Fibroblast of lung (primary cell): ENCODE measurements at places on chromosomes 7 and 10. TPM values are rescaled to one million over a fixed set of nuclear protein-coding genes. Genes with fewer than 3 reads are reported as not detected.
A peak's percentile ranks its signal among the peaks of the same experiment; 100 is the strongest.

NME8 gene
- not detected in 2 replicates for total RNA-seq

SPDYE18 gene
- total RNA-seq = 0.50 and 0.51 TPM in 2 replicates

LBX1 gene
- total RNA-seq = under 0.01 TPM in 2 replicates

ANXA8 gene
- 0.26 TPM in 1 of 2 replicates, not detected in the other for total RNA-seq

DNA sequence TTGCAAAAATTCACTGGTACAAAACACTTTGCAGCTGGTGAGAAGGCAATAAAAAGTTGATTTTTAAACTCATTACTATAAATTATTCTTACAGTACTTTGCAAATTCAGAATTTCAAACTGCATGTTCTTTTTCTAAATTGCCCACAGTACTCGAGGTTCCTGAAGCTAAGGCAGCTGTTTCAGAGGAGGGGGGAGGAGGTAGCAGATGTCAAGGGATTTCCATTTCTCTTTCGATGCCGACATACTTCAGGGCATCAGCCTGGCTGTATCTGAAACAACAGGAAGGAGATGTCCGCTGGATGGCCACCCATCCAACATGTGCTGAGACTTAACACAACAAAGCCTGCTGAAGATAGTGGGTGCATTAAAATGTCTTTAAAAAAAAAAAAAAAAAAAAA is 76.7 kb downstream of the EZH2 start:
- H3K4me1 ChIP-seq = no peaks in the 10 kb centered on the region
- no peak overlapping the region for H3K4me3 ChIP-seq
- H3K27ac ChIP-seq = no peak overlapping the region
- peaks cover 9% of the 10 kb centered on the region for H3K36me3 ChIP-seq

DNA sequence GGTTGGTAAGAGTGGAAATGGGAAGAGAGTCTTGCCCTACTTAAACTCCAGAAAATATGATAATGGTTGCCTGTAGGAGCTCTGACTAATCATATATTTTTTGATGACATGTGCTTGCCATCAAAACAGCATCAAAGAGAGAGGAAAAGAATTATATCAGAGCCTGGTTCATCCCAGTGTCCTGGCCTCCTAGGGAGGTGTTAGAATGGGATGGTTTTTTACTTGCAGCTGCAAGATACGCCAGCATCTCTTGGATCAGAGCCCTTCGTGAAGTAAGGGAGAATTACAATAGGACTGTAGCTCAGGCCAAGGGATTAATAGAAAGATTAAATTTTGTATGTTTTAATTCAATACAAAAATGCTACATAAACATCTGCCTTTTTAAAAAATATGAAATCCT is 177.6 kb upstream of the HDAC9 start:
- H3K27ac ChIP-seq = no peak overlapping the region
- H3K27me3 ChIP-seq = no peaks in the 10 kb centered on the region
- no peak overlapping the region for H3K4me3 ChIP-seq
- no peaks in the 10 kb centered on the region for H3K4me1 ChIP-seq
- no peak for DNase-seq

DNA sequence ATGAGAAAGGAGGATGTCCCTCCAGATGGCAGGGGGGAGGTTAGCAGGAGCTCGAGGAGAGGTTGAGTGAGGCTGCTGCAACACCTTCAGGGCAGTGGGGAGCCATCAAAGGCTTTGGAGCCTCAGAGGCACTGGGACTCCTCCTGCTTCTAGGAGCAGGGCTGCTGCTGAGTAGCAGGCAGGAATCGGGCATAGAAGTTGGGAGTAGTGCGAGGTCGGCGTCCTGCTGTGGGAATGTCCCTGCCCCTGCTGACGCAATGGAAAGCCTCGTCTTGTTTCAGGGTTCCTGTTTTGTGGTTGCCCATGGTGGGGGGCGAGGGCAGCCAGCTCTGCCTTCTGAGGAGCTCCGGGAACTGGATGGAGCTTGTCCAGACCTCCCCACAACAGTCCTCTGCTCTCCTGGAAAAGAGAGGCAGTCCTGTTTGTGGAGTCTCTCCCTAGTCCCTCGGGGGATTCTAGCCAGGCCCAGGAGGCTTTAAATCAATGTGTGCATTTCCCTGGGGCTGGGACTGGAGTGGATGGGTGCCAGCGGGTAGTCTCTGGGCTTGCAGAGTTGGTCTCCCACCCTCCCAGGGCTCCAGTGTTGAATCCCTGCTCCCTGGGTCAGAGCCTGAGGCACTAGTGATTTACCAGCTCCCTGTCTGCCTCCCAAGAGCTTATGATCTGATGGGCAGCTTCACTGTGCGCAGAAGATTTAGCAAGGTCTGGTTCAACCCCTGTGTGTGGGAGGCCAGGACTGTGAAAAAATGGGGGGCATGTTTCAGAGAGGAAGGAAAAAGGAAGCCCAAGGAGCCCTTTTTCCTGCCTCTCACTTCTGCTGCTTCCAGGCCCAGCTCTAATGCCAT is 98.7 kb upstream of the PPIF start:
- H3K27me3 ChIP-seq = no peaks in the 10 kb centered on the region
- H3K36me3 ChIP-seq = peaks cover 6% of the 10 kb centered on the region
- DNase-seq = no peak
- peaks cover 25% of the 10 kb centered on the region for H3K4me1 ChIP-seq
- no peak overlapping the region for H3K4me3 ChIP-seq

- H3K27ac ChIP-seq = no peak overlapping the region
- DNase-seq = peak; percentile 15
- no peaks in the 10 kb centered on the region for H3K4me1 ChIP-seq
- no peaks in the 10 kb centered on the region for H3K36me3 ChIP-seq
These were observed 50.9 kb downstream of the ANKMY2 start for GRCh38 chr7:16594676-16595075.

- no peak overlapping the region for H3K4me3 ChIP-seq
- H3K27me3 ChIP-seq = no peaks in the 10 kb centered on the region
- no peaks in the 10 kb centered on the region for H3K36me3 ChIP-seq
- peaks cover under 1% of the 10 kb centered on the region for H3K4me1 ChIP-seq
- no peak for DNase-seq
These were observed 384.6 kb downstream of the ARL4A start for GRCh38 chr7:13072014-13072413.

DNA sequence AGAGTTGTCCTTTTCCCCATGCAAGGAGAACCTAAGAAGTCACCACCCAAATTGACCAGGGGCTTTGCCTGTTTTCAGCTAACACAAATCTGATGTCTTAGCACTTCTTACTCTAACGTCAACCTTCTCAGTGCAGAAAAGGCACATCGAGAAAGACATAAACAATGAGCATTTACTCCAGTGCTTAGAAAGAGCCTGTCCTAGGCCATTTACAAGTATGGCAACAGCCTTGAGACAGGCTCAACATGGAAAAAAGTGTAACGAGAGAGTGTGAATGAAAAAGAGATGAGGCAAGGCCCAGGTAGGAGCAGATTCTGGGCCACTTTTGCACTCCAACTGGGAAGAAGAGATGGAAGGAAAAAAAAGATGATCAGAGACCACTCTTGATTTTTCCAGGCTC is 54.4 kb downstream of the CPED1 start:
- H3K27me3 ChIP-seq = no peaks in the 10 kb centered on the region
- H3K27ac ChIP-seq = no peak overlapping the region
- H3K36me3 ChIP-seq = no peaks in the 10 kb centered on the region
- peaks cover 2% of the 10 kb centered on the region for H3K4me1 ChIP-seq
- DNase-seq = no peak

- DNase-seq = peak; percentile 88
- no peak overlapping the region for H3K27ac ChIP-seq
These were observed 198.2 kb downstream of the MLLT10 start for GRCh38 chr10:21732067-21732772.

- no peak overlapping the region for H3K4me3 ChIP-seq
- no peaks in the 10 kb centered on the region for H3K36me3 ChIP-seq
- H3K27ac ChIP-seq = no peak overlapping the region
- H3K4me1 ChIP-seq = no peaks in the 10 kb centered on the region
- no peaks in the 10 kb centered on the region for H3K27me3 ChIP-seq
These were observed 194.7 kb downstream of the SNX13 start for GRCh38 chr7:17745610-17746009.

- H3K36me3 ChIP-seq = no peaks in the 10 kb centered on the region
- no peak overlapping the region for H3K4me3 ChIP-seq
- H3K27ac ChIP-seq = no peak overlapping the region
- H3K27me3 ChIP-seq = no peaks in the 10 kb centered on the region
- no peak for DNase-seq
These were observed 63.9 kb downstream of the IKZF1 start for GRCh38 chr7:50368366-50368765.

GRCh38 chr7:77353407-77353721 is 62.8 kb downstream of the GSAP start:
- H3K27me3 ChIP-seq = no peaks in the 10 kb centered on the region
- no peaks in the 10 kb centered on the region for H3K36me3 ChIP-seq
- no peaks in the 10 kb centered on the region for H3K4me1 ChIP-seq
- DNase-seq = peak; percentile 23
- H3K27ac ChIP-seq = no peak overlapping the region
